Stimulated activated CD8-positive, alpha-beta memory T cell treated with anti-CD3 and anti-CD28 coated beads, Interleukin-15, amount 100 ng/mL, for 4 hours (primary cell): ENCODE measurements at places on chromosomes 2 and 18.

GRCh38 chr18:55239740-55240139, 280.5 kb upstream of the CCDC68 start:
- no peak for DNase-seq

GRCh38 chr2:1674276-1674675, 70.0 kb downstream of the PXDN start:
- no peak for DNase-seq

DNA sequence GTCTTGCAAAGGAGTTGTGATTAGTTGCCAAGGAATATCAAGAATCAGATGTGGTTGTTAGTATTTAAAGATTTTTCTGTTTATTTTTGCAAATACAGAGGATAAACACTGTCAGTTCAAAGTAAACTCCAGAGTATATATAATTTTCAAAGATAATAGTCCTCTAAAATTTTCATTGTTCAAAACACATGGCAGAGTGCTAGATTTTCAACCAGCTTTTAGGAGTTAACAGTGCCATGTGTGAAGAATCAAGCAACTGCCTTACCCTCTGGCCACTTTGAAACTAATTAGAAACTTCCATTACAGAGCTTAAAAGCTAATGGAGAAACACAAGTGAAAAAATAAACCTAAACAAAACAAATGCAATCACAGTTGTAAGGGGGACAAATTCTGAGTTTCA, 1605.6 kb upstream of the ZEB2 start:
- DNase-seq, result no peak

GRCh38 chr2:149629026-149629425, 41.5 kb upstream of the MMADHC start:
- DNase-seq, result no peak

DNA sequence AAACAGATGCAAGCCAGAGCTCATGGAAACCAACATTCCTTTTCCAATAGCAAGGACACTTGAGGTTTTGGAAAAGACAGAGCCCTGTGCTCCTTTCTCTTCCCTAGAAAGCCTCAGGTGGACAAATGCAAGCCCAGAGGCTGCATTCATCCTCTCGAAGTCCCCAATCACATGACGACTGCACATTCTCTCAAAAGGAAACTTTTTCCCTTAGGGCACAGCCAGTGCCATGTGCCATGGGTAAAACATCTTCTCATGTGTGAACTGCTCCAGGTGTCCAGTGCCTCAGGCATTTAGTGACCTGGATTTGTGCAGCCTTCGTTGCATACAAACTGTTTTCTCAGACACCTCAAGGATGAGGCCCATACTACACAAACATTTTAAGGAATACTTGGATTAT, 140.7 kb downstream of the LAMA1 start:
- no peak for DNase-seq

- no peak for DNase-seq
Measured at GRCh38 chr2:17646838-17647701, 106.5 kb downstream of the SMC6 start.

DNA sequence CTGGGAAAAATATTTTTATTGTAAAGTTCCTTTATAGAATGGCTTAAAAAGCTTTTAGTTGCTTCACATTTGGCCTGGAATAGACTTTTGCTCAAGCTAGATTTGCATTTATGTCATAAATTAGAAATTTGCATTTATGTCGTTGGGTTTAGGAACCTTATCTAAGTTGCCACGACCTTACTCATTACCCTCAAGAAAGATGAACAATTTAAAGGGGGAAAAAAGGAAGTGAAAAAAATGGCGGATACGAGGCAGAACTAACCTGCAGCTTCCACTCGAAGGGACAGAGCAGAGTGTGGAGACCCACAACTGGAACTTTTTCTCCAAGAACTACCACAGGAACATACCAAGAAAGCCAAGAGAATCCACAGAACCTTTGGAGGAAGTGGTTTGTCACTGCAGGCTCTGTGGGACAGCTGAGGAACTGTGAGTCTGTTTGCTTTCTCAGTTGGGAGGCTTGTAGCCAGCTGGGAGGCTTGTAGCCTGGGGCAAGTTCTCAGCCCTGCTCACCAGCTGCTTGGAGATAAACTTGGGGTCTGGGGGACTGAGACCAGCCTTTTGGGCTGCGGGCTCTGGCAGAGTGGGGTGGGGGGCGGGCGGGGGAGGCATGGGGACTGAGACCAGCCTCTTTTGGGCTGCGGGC, 349.9 kb upstream of the MEIS1 start:
- no peak for DNase-seq

GRCh38 chr18:59141294-59142068, 1.8 kb downstream of the SEC11C start:
- DNase-seq, result no peak

- no peak for DNase-seq
Measured at GRCh38 chr2:217438136-217438535, 564.7 kb downstream of the TNS1 start.

GRCh38 chr2:11752906-11753305, 6.5 kb downstream of the LPIN1 start:
- no peak for DNase-seq

GRCh38 chr2:98468621-98469236, 24.1 kb downstream of the INPP4A start:
- DNase-seq, result no peak

GRCh38 chr2:19462256-19462645, 103.8 kb upstream of the OSR1 start:
- DNase-seq, result no peak

DNA sequence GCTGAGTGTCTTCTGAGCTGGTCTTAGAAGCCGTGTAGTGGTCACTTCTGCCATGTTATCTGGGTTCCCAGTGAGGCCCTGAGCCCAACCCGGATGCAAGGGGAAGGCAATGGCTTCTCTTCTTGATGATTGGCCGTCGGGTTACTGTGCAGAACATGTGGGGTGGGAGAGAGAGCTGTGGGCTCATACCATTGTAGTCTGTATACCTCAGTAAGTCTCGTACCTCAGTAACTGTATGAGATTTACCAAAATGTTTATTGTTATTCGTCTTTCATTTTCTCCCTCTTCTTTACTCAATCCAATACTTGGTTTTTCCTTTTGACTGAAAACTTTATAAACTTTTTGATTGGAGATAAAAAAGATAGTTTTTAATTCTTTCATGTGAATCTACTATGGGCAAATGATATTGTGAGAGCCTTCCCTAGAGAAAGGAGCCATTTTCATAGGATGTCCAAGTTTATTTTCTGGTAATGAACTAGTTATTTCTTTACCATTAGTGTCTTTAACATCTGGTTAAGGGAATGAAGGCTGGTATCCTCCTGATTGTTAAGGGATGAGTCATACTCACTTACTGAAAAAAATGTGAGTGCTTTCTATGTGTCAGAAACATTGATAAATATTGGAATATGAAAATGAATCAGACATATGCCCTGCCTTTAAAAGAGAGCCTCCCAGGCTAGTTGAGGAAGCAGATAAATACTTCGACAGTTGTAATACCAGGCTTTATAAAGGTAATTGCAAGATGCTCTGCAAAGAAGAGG, 129.9 kb downstream of the PRPF40A start:
- no peak for DNase-seq

GRCh38 chr2:205769495-205769850, 87.2 kb downstream of the NRP2 start:
- DNase-seq, result no peak
